Effector memory CD4-positive, alpha-beta T cell (primary cell): ENCODE measurements at places on chromosomes 12 and 14.

DNA sequence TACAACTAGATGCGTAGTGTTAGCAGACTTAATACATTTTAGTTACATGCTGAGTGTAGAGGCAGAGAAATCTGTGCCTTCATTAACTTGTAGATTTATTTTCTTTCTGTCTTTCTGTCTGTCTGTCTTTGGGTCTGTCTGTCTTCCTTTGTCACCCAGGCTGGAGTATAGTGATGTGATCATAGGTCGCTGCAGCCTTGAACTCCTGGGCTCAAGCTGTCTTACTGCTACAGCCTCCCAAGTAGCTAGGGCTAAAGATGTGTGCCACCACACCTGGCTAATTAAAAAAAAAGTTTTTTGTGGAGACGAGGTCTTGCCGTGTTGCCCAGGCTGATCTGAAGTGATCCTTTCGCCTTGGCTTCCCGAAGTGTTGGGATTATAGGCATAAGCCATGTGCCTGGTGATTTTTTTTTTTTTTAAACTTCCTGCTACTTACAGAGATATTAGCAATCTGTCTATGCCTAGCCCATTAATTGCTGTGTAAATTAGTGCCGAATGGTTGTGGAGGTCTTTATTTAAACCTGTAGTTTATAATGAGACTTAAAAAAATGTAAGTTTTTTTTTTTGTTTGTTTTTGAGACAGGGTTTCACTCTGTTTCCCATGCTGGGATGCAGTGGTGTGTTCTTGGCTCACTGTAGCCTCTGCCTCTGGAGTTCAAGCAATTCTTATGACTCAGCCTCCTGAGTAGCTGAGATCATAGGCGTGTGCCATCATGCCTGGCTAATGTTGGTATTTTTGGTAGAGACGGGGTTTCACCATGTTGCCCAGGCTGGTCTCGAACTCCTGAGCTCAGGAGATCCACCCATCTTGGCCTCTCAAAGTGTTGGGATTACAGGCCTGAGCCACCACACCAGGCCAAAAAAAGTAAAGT lies 22.8 kb downstream of the ERC1 start:
- DNase-seq, result no peak

GRCh38 chr12:26730481-26731350 lies 102.3 kb downstream of the ITPR2 start:
- DNase-seq, result no peak

GRCh38 chr12:105321125-105321524 lies 9.4 kb upstream of the C12orf75 start:
- DNase-seq, result no peak

GRCh38 chr14:75370416-75371205 lies 57.2 kb upstream of the JDP2 start:
- no peak for DNase-seq

DNA sequence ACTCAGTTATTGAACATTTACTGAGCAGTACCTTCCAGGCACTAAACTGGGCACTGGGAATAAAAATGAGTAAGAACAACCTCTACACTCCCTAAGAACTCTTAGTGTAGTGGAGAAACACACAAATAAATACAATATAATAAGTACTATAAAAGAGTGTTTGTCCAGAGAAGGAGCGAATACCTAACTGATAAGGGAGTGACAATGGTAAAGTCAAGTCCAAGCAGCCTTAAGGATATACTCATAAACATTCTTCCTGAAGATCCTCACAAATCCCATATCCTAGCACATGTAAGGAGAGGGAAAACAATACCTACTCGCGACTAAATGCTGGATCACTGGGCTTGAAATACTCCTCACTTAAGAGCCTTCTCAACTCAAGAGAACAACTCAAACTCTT lies 32.8 kb downstream of the SPTLC2 start:
- no peak for DNase-seq

DNA sequence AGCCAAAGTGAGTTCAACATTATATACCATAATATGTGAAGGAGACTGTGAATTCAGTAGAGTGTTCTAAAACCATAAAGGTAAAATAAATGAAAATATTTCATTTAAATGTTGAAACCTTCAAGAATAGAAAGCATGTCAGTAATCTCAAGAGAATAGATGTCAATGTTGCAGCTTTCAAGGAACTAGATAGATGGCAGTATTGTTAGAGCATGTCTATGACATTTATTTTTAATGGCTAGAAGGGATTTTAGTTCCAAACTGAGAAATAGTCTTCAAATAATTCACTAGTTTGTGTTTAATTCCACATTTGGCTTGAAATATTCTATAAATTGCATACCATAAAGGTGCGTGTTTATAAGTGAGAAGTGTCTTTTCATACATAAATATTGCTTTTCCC lies 326.5 kb downstream of the FLRT2 start:
- no peak for DNase-seq

- peak; percentile 3 for DNase-seq
Measured at GRCh38 chr12:93098077-93098476, 169.0 kb upstream of the EEA1 start.

GRCh38 chr14:62662811-62663455 lies 382.3 kb downstream of the KCNH5 start:
- no peak for DNase-seq

GRCh38 chr12:6894321-6894720 lies 10.3 kb upstream of the LRRC23 start:
- DNase-seq, result no peak

GRCh38 chr12:123115409-123116121 lies 35.3 kb downstream of the PITPNM2 start:
- DNase-seq, result no peak

DNA sequence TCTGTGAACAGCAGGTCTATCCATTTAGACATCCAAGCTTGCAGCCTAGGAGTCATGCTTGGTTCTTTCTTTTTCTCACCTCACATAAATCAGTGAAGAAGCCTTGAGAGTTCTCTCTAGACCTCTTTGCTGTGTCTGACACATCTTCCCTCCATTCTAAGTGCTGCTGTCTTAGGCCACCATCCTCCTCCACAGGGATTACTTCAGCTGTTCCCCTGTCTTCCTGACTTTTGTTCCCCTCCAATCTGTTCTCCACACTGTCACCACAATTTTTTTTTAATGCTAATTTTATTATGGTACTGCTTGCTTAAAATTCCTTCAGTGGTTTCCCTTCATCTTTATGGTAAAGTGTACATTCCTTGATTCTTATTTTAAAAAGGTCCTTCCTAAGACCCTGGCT lies 71.8 kb downstream of the DERA start:
- DNase-seq, result no peak

DNA sequence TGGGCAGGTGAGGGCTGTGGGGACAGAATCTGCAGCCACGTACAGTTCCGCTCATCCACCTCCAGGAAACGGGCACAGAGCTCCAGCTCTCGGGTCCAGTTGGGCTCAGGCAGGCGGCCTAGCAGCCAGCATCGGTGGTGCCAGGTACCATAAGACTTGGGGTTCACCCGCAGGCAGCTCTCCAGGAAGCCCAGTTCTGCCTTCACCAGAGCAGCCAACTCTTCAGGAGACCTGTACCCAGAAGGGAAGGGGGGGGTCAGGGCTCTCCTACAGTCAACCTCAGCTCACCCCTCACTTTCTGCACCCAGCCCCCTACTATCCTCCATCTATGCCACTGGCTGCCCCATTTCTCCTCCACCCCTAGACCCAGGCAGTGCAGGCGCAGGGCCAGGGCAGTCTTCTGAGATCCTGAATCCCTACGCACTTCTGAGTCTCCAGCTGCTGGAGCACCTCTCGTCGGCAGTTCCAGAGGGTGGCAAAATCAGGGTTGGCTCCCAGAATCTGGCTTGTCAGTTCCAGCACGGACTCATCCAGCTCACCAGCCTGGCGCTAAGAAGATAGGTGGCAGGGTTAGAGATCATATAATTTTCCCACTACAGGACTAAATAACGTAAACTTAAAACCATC lies 1.4 kb downstream of the RABGGTA start:
- DNase-seq, result no peak

DNA sequence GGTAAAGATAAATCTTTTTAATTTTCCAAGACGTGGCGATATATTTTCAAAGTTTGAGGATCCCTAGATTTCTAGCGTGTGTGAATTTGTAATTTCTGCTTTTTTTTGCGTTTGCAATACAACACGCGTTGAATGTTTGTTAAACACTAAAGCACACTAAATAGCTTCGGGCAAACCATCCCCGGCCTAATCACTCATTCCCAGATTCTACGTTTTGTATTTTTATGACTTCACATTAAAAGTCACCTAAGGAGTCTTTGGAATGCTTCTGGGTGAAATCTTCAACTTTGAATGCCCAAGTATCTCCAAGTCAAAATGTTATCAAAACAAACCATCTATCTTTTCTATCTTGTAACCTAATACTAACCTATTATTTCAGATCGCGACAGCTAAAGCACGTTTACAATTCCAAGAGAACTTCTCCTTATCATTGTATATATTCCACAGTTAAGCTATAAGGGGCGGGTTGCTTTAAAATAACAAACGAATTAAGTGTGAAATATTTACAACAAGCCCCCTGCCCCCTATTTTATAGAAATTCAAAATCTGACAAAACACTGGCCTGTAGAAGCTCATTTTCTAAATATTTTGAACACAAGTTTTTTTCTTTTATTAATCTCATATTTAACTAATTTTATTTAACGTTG lies 1.1 kb downstream of the ALX1 start:
- DNase-seq, result no peak

DNA sequence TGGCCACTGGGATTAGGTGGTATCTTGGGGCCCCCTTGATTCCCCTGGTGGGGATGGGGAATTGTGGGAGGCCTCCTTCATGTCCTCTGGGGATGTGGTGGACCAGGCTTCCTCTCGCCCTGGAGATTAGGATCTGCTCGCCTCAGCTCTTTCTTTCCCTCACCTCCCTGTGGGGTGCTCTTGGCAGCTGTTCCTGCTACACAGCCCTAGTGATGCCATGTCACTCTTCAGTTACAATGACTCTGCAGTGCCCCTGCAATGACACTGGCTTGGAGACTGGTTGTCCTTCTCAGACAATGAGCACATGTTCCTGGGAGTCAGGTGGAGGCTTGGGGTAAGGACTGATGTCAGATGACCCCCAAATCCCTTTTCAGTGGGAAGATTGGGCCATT lies 83.9 kb downstream of the ADCK1 start:
- DNase-seq, result no peak

DNA sequence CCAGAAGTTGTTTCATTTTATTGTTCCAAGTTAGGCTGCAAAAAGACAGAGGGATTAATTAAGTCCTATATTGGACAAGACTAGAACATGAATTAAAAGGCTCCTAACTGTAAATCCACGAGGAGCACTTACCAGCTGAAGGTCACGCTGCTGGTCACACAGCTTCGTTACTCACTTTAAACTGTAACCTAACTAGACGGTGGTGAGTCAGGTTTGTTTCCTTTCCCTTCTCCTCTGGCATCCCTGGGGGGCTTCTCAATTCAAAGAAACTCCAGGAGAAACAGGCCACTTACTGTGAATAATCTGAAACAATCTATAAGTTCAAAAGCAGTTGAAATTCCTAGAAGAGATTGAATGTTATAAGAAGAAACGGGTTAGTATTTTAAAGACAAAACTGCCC lies 331.4 kb downstream of the BCAT1 start:
- DNase-seq, result no peak

DNA sequence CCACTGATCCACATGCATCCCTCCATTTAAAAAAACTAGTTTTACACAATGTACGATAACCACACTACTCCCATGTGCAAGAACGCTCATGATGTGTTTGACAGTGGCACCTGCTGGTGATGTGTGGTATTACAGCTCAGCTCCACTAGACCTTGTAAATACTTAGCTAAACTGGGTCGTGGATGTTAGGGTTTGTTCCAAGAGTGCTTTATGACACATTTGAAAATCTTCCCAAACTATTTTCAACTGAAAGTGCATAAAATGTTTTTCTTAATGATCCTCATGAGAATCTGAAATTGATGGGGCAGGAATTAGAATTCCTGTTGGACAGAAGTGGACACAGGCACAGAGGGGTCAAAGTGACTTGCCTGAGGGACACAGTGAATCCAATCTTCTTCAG lies 99.2 kb downstream of the SCARB1 start:
- DNase-seq, result no peak
